Kidney epithelial cell (primary cell): ENCODE measurements at places on chromosomes 1 and 21.

GRCh38 chr21:23475281-23476219, 2131.7 kb downstream of the MRPL39 start:
- DNase-seq: no peak

DNA sequence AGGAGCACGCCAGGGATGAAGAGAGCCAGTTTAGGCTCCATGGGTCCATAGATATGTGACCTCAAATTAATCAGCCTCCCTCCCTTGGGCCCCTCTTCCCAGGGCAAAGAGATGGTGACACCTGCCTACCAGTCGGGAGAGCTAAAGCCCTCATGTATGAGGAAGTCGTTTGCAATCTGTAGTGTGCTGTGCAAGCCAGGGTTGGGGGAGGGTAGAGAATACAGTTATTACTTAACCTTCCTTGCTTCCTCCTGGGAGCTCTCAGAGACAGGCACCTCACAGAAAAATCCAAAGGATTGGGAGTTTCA, 4.0 kb downstream of the PGLYRP4 start:
- no peak for DNase-seq

DNA sequence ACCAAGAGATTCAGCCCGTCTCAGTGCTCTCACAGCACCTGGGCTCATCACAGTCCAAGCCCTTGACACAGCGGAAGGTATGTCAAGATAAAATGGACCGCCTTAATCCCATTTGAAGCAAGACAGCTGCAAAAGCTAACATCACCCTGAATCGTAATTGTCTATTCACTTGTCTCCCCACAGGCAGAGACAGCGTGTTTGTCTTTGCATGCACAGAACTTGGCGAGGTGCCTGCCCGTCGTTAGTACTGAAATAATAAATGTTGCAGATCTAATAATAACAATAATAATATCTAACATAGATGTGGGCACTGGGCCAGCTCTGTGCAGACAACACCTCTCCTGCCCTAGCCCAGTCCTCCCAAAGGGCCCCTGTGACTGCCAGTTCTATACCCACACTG, 271.7 kb downstream of the NPHP4 start:
- DNase-seq: no peak

GRCh38 chr1:117857418-117857817, 72.0 kb downstream of the GDAP2 start:
- DNase-seq: no peak

DNA sequence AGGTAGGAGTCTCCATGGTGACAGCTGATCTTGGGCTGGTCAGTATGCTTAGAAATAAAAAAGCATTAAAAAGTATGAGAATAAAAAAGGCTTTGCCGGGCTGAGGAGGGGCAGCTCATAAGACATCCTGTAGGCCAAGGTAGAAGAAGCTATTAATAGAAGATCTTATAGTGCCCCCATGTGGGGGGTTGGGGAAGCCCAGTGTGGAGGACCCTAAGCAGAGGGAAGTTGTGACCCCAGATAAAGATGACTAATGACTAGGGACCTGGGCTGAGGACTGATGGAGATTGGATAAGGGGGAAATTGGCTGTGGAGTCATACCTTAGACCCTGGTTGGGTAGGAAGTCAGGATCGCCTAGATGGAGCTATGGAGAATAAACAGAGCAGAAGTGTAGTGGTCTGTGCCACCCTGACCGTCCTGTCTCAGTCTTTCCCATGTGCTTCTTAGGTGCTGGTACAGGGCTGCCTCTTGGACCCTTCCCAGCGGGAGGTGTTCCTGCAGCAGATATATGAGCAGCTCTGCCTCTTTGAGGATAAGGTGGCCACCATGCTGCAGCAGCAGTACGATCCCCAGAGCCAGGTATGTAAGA, 25.0 kb downstream of the SZT2 start:
- DNase-seq: no peak
